GM06990 (cell line): ENCODE measurements at places on chromosomes 2 and 18.

DNA sequence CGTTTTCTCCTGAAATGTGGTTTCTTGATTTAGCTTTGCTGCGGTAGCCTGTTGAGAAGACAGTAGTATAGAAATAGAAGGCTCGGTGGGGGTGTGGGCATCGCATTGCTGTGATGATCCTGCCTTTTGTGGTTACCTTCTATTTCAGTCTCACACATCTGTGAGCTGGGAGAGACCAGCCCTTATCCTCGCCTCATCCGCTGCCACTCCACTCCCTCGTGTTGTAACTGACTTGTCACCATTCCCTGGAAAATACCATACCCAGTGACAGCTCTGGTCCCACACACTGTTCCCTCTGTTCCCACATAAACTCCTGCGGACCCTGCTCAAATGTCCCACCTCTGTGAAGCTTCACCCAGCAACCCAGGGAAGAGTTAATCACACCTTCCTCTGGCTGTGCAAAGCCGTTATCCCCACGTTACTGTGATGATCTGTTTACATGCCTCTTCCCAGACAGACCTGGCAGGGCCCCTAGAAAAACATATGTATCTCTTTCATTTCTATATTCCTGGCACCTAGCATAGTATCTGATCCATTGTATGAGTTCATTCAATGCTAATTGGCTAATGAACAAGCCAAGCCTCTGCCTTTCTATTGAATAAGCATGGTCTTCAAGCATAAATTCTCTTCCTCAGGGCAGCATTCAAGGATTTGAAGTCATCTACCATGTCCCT is 114.6 kb downstream of the MAPK4 start:
- no peak for DNase-seq

DNA sequence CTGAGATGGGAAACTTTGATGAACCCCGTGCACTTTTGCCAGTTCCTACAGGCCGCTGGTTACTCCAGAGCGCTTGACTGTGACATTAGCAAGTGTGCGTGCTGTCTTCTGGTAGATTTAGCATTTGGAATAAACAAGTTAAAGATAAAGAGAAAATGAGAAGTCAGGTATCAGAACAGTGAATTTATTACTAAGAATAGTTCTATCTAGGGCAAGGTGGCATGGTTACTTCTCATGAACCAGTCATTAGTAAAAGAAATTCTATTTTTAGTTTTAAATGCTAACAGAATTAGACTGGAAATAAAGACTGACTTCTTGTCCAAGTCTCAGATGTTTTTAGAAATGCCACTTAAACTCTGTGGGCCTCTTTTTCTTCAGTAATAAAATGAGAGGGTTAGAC is 204.0 kb upstream of the TPO start:
- DNase-seq = no peak

GRCh38 chr2:8592736-8593135 is 89.1 kb upstream of the ID2 start:
- DNase-seq = no peak

GRCh38 chr2:211281430-211282073 is 725.2 kb downstream of the CPS1 start:
- no peak for DNase-seq

DNA sequence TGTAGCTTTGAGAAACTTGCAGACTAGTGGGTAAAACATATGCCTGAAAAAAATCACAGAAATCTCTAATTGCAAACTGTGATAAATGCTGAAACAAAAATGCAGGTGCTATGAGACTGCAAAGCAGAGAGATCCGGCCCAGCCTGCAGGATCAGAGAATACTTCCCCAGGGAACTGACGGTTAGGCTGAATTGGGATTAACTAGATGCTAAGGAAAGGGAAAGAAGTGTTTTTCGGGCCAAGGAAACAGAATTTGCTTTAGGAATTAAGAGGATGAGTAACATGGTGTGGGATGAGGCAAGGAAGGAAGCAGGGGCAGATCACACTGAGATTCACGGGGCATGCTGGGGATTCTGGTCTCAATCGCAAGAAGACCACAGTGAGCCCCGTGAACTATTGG is 71.5 kb downstream of the OSBPL6 start:
- DNase-seq = no peak

DNA sequence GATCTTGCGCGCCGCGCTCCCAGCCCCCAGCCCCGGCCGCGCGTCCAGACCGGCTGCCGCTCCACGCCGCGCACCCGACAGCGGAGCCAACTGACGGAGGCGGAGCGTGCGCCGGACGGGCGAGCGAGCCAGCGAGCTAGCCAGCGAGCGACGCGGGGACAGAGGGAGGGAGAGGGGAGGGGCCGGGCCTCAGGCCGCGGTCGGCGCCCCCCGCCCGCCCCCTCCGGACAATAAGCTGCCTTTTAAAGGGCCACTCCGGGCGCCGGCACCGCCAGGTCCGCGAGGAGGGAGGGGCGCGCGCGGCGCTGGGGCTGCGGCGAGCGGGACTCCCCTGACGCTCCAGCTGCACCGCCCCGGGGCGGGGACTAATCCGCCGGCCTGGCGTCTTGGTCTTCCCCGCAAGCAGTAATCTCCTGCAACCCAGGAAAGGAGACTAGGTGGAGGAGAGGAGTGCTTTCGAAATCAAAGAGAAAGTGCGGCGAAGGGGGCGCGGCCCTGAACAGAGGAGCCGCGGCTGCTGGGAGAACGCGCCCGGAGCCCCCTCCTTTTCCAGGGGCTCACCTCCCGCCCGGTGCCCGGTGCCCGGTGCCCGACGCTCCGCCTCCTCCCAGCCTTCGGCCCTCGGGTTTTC is at the start of gene BIN1:
BIN1 (minus strand) TSS at position 164 of the 631 bp plus-strand sequence. CDS start 211 bp downstream, outside the sequence.
- peak; percentile 61 for DNase-seq

DNA sequence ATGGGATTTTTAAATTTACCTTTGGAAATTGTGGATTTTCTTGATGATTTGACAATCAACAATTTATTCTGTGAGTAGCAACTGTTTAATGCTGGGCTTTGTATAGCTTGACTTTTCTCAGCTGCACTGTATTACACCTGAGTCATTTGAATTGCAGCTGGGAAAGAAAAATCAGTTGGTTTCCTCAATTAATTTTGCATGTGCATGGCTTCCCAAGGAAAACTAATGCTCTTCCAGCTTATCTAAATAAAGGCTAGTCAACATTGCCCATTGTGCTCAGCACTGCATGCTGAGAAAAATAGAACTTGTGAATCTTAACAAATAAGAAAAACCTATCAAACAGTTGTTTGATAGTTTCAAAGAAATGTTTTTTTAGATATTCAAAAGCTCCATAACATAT is 268.3 kb upstream of the CDH20 start:
- DNase-seq = no peak

- DNase-seq = no peak
Measured at GRCh38 chr2:60318544-60318943, 234.9 kb downstream of the BCL11A start.

- no peak for DNase-seq
Measured at GRCh38 chr2:156702541-156702940, 266.4 kb downstream of the GPD2 start.

- DNase-seq = no peak
Measured at GRCh38 chr2:233811732-233812131, 33.6 kb downstream of the MROH2A start.

GRCh38 chr2:239879423-239880084 is 145.6 kb downstream of the NDUFA10 start:
- DNase-seq = no peak

GRCh38 chr18:63588909-63589308 is 1.8 kb downstream of the SERPINB13 start:
- DNase-seq = no peak

DNA sequence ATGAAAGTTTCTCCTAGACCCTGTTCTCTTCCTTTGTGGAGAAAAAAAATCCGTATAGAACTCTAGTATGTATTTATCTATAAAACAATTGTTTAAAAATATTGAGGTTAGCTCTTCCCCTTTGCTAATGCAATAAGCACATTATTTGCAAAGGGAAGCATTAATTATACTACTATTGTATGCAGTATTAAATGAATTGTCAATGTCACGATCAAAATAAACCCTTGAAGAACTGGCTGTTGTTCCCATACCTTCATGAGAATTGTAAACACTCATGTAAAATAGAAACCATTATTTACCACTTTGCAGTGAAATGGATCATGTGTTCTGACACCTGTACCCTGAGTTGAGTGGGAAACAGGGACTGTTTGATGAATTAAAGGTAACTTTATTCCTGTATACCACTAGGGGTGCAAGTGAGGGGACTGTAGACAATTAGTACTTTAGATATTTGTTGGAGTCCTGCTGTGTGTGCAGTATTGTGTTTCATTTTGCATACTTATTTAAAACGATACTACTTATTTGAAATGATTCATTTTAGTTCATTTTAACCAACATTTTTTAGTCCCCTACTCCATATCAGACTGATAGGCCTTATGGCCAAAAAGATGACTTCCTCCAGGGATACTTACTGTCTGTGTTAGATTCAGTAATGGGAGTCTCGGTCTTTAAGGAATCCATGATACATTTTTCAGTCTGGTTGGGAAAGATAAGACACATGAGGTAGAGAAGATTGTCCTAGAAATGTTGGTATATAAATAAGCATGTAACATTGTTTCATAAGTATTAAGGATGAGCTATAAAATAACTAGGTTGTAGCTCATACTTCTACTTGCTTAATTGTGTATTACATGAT is 7.9 kb downstream of the PKP4 start:
- DNase-seq = no peak

DNA sequence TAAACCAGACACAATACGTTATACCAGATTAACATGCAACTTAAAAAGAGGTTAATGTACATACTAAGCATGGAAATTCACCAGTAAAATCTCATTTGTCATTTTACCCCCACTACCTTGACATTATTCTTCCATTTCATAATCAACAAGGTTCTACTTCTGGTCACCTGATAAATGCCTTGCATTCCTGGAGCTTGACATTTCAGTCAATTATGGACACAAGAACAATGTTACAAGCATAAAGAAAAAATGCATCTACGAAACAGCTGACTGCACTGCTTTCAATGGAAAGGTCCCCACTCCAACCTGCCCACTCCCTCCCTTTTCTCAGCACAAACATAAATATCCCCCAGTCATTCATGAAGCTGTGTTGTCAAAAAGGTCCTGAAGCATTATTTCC is 31.4 kb downstream of the ARL5A start:
- no peak for DNase-seq

GRCh38 chr2:152034257-152034801 is 64.5 kb downstream of the CACNB4 start:
- DNase-seq = no peak

DNA sequence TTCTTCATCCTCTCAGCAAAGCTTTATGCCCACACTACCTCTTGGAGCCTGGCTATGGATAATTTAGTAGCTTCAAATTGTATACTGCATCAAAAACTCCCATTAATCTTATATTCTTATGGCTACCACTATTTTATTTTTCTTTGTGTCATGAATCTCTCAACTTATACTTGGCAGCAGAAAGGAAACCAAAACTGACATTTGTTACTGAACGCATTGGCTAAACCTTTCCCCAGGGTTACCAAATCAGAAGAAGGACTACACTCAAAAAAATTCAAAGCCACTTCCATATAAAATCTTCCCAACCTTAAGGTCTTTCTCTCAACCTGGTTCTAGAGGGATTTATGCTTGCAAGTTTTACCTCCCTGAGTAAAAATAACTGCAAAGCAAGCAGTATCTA is 97.0 kb upstream of the REG3G start:
- no peak for DNase-seq

GRCh38 chr2:73232403-73233153 is 461 bp downstream of the PRADC1 start:
- no peak for DNase-seq

GRCh38 chr2:42238644-42239288 is 69.6 kb downstream of the EML4 start:
- peak; percentile 8 for DNase-seq

- peak; percentile 1 for DNase-seq
Measured at GRCh38 chr2:153871231-153872221, at the start of gene GALNT13. Gene GALNT13, plus strand, starts transcription at chr2:153871922.

- no peak for DNase-seq
Measured at GRCh38 chr2:176098366-176099158, 1.0 kb upstream of the HOXD12 start.

GRCh38 chr2:113157118-113157896 is 16.5 kb upstream of the PSD4 start:
- peak; percentile 40 for DNase-seq

DNA sequence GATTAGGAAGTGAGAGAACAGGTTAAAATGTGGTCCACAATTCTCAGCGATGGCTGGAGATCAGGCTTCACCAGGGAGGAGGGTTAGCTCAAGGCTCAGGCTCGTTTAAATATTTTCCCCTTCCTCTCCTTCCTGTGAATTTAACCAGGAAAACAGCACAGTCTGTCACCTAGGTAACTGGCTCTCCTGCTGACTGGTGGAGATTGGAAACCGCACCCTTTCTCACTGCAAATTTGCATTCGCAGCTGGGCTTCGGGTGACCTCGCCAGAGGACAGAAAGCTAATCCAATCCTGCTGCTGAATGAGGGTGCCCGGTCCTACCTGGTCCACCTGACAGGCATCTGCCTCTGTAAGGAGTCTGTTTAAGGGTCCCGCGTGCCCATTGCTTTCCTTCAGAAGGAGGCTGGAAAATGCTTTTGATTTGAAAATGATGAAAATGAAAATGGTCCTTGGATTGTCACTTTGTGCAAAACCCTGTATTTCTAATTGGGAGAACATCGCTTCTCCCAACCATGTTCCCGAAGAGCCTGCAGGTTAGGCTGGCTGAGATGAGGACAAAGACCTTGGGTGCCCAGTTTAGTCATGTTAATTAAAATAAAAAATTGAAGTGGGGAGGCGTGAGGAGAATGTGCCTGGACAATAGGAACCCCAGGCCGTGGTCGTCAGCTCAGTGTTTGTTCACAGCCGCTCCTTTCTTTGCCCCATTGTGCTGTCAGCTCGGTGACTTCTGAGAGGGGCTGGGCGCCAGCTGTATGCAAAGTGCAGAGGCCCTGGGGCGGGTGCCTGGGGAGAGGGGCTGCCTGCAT is 43.4 kb upstream of the MTCL1 start:
- DNase-seq = no peak
